Neural crest cell (in vitro differentiated cells): ENCODE measurements at places on chromosomes 5 and 9.

GRCh38 chr5:128062172-128062746, 21.3 kb upstream of the SLC12A2 start:
- DNase-seq = no peak

DNA sequence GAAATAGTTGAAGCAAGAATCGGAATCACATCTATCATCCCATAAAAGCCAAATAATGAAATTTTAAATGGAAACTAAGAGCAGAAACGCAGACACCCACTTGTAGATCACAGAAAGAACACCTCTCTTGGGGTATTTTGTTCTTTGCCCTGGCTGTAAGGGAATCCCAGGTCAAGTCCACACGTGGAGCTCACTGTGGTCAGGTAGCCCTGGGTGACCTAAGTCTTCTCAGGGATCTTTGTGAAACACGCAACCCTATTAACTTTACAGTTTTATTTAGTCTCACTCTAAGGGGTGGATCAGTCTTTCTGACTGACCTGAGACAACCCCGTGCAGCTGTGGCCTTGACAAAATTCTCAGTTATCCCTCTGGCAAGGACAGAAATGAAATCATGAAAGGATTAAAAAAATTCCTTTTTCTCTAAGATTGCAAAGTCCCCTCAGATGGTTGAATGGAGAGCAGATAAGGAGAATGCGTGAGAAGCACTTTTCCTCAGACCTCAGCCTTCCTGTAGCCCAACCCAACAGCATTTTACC, 111.6 kb downstream of the NREP start:
- DNase-seq = no peak

DNA sequence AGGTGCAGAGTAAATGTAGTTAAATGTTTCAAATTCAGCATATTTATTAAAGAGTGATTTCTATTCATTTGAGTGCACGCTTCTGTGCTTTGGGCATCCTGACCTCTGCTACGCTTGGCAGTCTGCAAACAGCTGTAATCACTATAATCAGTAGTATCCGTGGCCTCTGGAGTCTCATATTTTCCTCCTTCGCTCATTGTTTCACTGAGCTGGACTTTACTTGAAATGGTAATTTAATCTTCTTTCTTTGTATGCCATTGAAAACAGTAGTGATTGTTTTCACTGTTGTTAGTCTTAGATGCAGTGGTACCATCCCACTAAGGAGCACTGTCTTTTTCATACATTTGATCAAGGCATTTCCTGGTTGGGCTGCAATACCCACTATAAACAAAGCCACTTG, 43.5 kb upstream of the CAVIN4 start:
- DNase-seq = no peak

GRCh38 chr9:82418334-82418733, 429.8 kb downstream of the SPATA31D1 start:
- DNase-seq = no peak

DNA sequence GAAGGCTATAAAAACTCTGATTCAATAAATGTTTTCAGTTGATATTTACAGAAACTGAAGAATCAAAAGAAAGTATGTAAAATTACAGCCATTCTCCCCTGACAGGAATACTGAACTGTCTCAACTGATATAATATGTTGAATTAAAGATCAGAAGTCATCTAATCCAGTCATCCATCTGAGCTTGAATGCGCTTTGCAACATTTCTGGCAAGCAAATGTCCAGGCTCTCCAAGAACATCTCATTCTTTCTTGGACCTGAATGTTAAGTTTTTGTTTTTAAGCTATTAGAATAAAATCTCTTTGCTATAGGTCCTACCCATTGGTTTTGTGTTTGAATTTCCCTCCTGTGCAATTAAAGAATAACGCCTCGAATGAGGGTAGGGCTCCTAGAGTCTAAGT, 120.5 kb downstream of the MPDZ start:
- no peak for DNase-seq
